ENCODE measurements at places on chromosomes 16 and 17.

GRCh38 chr16:71846431-71846830 is 655 bp downstream of the ATXN1L start:
- DNase-seq = no peak

DNA sequence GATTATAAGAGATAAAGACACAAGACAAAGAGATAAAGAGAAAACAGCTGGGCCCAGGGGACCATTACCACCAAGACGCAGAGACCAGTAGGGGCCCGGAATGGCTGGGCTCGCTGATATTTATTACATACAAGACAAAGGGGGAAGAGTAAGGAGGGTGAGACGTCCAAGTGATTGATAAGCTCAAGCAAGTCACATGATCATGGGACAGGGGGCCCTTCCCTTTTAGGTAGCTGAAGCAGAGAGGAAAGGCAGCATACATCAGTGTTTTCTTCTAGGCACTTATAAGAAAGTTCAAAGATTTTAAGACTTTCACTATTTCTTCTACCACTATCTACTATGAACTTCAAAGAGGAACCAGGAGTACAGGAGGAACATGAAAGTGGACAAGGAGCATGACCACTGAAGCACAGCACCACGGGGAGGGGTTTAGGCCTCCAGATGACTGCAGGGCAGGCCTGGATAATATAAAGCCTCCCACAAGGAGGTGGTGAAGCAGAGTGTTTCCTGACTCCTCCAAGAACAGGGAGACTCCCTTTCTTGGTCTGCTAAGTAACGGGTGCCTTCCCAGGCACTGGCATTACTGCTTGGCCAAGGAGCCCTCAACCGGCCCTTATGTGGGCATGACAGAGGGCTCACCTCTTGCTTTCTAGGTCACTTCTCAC is 63.9 kb upstream of the ARL4D start:
- DNase-seq = no peak

DNA sequence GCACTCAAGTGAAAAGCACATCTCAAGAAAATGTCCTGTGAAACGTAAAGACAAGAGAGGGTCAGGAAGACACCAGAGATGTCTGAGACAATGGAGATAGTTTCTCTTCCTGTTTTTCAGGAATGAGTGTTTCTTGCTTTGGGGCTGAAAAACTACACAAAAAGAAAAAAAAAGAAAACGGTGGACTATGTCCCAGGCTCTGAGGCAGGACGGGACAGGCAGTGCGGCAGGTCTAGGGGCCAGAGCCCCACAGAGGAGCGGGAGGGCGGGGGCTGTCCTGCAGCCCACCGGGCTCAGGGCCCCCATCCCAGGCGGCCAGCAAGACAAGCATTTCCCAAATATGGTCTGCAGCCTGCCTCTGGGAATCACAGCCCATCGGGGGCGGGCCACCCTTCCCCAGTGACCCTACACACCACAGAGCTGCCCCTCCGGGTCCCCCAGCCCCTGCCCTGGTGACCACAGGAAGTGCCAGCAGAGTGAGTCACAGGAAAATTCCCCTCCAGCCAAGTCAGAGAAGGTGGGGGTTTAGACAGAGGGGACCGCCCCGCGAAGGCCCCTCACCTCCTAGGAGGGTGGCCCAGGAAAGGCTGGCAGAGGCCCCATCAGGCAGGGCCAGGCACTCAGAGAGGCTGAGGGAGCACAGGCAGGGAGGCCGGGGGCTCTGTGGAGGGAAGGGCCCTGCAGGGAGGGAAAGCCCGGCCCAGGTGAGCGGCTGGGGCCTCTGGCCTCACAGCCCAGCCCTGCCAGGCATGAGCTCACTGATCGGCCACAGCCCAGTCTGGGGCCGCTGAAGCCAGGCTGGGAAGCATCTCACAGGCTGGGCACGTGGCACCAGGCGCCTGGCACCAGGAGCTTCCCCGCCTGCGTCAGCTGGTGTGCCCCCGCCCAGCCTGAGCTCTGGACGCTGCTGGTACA is 6.3 kb downstream of the BCAR1 start:
- DNase-seq = peak; percentile 95

GRCh38 chr16:5852151-5852550 is 754.6 kb upstream of the EEF2KMT start:
- DNase-seq = no peak

GRCh38 chr16:83273504-83274173 is 534.1 kb upstream of the HSBP1 start:
- no peak for DNase-seq

DNA sequence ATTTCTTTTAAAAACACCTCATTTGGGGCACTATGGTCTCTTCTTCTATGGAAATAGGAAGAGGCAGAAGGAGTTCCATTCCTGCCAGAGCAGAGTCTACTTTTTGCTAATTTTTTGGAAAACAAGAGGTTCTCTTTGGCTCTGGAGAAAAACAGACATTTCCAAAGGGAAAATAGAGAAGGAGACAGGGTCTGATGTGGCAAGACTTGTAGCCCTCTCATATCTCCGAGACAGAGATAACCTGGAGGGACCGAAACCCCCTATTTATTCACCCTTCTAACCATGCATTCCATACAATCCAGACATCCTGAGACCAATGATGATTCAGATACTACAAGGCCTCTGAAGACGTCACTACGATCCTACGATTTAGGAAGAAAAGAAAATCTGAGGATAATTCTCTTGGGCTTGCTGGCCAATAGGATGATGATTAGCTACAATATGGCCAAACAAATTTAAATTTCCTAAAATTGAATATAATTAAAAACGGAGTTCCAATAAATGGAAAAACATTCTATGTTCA is 70.2 kb downstream of the HIC1 start:
- DNase-seq = no peak

GRCh38 chr16:53782148-53782547 is 78.2 kb downstream of the FTO start:
- no peak for DNase-seq

DNA sequence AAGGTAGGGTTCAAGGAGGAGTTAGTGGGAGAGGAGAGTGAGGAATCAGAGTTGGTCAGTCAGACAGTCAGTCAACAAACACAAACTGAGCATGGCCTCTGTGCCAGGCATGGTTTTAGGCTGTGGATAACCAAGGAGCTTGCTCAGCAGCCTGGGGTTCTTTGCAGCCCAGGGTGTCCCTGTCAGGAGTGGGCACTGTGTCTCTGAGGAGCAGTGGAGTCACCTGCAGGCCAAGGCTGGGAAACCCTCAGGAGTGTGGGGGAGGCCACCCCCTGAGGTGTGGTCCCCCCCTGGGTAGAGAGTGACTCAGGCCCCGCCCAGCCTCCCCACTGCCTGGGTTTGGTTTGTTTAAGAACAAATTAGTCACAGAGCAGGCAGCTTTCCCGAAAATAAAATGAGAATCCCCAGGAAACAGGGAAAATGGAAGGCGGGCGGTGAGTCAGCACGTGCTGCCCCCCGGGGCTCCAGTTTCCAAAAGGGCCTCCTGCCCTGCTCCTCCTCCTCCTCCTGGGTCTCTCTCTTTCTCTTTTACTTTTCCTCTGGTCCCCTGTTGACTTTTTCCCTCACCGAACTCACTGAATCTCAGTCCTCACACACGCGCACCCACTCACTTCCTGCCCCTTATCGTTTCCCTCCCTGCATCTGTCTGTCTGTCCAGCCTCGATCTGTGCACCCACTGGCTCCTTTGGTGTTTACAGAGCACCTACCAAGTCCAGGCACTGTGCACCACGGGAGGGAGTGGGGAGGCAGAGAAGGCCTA is 44.3 kb downstream of the SOCS3 start:
- DNase-seq = peak; percentile 94

DNA sequence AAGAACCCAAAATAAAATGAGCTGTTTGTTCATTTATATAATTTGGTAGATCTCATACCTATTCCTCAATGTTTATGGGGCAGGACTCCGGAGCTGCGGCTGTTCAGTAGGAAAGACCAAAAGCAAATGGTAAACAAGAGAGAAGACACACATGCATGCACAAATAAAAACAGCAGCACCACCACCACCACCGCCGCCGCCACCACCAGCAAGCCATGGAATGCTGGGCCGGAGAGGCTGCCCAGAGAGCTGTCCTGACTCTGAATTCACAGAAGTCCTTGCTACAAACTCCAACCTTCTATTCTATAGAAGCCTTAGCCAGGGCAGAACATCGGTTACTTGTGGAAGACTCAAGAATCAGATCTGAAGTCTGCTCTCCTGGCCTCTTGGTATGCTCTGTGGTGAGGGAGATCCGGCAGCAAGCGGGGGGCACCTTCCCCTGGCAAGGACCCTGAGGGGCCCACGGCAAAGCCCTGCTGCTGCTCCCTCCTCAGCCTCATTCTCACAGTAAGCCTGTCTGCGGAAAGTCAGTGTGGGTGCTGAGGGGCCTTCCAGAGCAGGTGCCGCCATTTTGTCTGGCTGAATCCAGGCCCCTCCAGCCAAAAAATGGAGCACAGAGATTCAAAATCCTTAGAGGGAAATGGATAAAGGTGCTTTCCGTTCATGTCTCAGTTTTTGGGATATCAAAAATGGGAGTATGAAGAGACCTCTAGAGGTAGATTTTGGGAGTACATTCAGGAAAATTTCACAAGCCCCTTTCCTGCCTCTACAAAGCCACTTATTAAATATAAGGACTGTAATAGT is 6.4 kb upstream of the FOXJ1 start:
- no peak for DNase-seq

GRCh38 chr16:4070936-4071335 is 45.3 kb downstream of the ADCY9 start:
- DNase-seq = no peak

DNA sequence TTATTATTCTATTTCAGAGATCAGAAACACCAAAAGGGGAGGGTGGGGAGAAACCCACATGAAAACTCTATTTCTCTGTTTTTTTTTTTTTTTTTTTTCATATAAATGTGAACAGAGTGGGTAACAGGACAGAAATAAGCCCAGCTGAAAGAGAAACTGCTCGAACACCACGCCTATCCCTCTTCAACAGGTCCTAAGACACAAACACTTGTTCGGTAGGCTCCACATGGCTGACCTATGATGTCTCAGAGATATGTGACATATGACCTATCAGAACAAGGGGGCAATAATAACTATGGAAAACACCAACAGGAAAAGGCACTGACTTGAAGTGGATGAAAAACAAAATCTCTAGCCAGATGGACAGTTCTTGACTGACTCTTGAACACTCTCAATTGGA is 44.8 kb downstream of the PARN start:
- DNase-seq = no peak

- no peak for DNase-seq
Observed at GRCh38 chr17:66976781-66977201, 12.3 kb downstream of the CACNG4 start.

GRCh38 chr17:41369713-41370112 is at the start of gene KRT33B:
Gene KRT33B (minus strand): TSS chr17:41369813. CDS start chr17:41369750, 63 bp downstream.
- DNase-seq = no peak

DNA sequence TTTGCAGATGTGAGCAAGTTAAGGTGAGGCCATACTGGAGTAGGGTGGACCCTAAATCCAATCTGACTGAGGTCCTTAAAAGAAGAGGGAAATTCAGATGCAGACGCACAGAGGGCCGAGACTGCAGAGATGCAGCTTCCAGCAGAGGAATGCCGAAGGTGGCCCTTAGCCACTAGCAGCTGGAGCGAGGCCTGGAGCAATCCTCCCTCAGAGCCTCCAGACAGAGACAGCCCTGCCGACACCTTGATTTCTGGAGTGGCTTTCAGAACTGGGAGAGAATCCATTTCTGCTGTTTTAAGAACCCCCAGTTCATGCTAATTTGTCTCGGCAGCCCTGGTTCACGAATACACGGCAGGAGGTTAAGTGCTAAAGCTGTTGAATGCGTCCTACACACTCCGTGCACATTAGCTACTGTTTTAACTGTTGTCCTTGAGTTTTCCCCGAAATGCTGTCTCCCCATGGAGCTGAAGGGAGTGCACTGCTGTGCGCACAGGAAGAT is 135.5 kb downstream of the IRF8 start:
- DNase-seq = no peak
